GM23248 (cell line): ENCODE measurements at places on chromosomes 12 and 14.

DNA sequence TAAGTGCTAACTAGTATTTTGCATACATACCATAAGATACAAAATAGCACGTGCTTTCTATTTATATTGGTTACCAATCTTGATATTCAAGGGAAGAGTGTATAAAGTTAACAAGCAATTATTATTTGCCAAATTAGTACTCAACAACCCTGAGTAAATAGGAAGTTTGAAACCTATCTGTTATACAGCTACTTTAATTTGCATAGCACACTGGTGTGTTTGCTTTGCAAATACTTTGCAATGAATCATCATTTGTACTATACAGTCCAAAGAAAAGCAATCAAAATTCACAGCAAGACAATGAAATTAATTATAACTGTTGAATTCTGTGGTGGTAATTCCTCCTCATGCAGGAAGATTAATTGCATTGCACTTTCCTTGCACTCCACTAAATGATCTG lies 469.1 kb downstream of the PRKD1 start:
- DNase-seq: peak; percentile 23

DNA sequence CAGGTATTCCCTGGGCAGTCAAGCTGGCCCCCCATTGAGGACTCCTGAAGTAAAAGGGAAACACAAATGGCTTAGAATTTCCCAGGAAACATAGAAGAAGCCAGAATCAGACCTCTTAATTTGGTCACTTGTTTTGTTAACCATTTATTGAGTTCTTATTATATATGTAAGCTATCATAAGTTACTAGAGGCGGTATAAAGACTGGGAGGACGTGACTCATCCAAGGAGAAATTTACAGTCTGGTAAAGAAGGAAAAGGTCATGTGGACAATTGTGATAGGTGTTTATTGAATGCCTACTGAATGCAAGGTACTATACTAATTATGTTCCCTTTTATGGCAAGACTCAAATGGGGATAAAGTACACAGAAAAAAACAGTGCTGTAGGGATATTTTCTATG lies 146.7 kb downstream of the DYRK2 start:
- DNase-seq: no peak

DNA sequence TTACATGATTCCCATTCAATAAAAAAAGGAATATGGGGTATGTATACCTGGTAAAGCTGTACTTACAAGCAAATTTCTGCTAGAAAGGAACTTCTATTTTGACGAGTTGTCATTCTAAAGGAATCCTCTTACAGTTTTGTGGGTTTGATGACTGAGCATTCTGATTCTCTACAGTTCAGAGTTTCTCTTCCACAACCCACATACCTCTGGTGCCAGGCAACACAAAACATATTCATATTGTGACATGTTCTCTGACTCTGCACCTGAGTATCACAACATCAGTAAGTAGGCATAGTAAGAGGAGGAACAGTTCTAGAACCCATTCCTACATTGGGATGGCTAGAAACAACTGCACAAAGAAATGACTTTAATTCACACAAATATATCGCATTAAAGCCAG lies 636.6 kb downstream of the MED13L start:
- DNase-seq: peak; percentile 72

GRCh38 chr14:50758945-50759344 lies 72.0 kb downstream of the NIN start:
- no peak for DNase-seq

DNA sequence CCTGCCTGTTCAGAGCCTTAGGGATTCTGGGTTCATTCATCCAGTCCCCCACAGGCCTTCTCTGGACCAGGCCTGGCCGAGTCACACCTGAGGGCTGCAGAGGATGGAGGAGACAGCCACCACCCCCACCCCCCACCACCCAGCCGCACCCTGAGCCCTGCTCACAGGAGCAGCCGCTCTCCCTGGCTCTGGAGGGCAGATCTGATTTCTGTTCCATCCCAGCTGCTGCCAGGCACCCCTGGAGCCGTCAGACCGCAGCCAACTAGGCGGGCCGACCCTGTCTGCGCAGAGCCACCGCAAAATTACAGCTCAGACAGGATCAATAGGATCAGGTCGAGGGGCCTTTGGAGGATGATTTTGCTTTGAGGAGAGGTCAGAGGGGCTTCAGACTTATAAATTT lies 154.6 kb upstream of the MYL2 start:
- no peak for DNase-seq

DNA sequence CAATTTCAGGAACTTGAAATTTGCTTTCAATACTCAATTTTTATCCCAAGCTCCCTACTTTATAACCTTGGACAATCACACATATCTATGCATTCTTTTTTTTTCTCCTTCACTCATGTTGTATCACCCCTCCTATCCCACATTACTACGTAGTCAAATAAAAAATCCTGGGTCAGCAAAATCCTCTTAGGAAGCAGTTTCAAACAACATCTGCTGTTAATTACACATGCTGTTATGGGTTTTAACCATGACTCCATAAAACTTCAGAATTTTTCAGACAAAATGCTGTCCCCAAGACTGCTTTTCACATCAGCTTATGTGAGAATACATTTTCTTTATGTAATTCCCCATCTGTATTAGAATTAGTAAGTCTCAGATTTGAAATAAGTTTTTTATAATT lies 61.7 kb downstream of the LRFN5 start:
- DNase-seq: peak; percentile 42

GRCh38 chr14:101064718-101065117 lies 161.2 kb upstream of the RTL1 start:
- DNase-seq: no peak

GRCh38 chr12:81010641-81011040 lies 67.2 kb upstream of the ACSS3 start:
- peak; percentile 12 for DNase-seq

GRCh38 chr12:89059721-89060541 lies 292.4 kb downstream of the DUSP6 start:
- peak; percentile 17 for DNase-seq

DNA sequence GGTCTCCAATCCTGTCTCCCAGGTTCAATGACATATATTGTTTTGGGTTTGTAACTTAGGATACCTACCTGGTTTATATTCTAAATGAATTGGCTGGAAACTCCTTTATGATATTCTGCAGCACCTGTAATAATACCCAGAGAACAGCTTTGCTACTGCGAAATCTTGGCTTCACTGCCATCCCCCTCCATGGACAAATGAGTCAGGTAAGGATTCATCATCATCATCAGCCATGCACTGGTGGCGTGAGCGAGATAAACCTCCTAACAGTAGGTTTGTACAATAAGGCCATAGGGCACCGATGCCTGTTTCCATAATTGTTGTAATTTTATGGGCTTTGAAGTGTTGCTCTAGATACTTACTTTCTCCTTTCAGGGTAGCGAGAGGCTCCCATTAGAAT lies 10.7 kb downstream of the DDX47 start:
- no peak for DNase-seq

GRCh38 chr12:102808412-102808811 lies 108.6 kb downstream of the PAH start:
- no peak for DNase-seq

DNA sequence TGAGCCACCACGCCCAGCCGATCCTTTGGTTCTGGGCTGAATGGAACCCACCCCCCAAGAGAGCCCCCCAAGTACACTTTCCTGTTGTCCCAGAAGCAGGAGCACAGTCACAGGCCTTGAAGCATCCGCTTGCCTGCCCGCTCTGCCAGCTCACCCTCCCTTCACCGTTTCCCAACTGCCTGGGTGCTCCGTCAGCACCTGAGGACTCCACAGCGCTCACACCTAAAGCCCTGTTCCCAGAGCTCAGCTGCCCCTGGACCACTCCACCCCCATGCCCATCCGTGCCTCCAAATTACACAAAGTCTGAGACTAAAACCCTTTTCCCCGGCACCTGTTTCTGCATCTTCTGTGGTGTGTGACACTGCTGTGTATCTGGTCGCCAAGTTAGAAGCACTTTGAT lies 44.3 kb upstream of the TRAF3 start:
- DNase-seq: no peak

DNA sequence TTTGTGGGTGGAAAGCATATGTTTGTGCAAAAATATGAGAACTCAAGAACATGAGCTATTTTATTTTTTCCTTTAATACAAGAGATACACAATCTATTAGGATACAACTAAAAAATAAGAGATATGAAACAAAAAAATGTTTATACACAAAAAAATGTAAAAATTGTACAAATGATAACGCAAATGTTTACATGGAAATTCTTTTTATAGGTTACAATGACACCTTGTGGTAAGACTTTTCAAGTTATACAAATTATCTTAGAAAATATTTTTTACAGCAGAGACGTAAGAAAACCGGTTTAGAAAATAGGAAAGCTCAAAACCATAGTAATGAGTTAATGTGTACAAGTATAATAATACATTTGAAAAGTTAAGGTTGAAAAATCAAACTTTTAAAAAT lies 25.5 kb downstream of the CEP83 start:
- DNase-seq: peak; percentile 20

DNA sequence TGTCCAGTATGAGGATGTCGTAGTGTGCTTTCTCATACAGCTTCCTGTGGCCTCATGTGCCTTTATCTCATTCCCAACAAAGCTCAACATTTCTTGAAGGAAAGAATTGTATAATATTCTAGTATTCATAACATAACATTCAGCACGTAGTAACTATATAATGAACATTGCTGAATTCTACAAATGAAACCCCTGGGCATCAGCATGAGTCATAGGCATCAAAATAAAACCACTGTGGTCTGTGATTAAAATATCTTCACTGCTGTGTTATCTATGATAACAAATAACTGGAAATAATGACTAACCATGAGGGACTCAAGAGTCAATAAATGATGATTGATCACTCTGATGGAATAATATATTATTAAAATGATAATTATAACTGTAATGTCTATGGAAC lies 255.2 kb downstream of the EMP1 start:
- DNase-seq: no peak

- DNase-seq: no peak
These were observed 207.0 kb downstream of the NAV3 start for GRCh38 chr12:78037707-78038106.

DNA sequence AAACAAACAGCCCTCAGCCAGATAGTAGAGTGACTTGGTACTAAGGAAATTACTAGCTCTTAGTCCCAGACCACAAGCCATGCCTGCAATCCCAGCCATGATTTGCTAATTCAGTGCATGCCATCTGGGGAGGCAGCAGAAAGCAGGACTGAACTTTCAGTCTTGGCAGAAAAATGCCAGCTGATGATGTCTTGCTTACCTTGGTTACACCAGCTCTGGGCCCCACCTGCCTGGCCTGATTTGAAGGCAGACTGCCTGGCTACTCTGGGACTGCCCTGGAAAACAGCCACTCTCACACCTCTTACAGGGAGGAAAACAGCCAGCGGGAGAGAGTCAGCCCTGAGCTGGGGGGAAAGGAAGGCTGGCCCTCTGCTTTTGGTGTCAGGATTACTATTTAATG lies 4.6 kb upstream of the UNC119B start:
- DNase-seq: no peak

- DNase-seq: peak; percentile 96
These were observed 13.1 kb upstream of the ITGA5 start for GRCh38 chr12:54431911-54432814.

- DNase-seq: no peak
These were observed 45.5 kb downstream of the EID3 start for GRCh38 chr12:104348994-104349494.

GRCh38 chr12:93020631-93021597 lies 91.8 kb upstream of the EEA1 start:
- no peak for DNase-seq

- DNase-seq: no peak
These were observed 398.5 kb downstream of the MDGA2 start for GRCh38 chr14:47276931-47277330.

DNA sequence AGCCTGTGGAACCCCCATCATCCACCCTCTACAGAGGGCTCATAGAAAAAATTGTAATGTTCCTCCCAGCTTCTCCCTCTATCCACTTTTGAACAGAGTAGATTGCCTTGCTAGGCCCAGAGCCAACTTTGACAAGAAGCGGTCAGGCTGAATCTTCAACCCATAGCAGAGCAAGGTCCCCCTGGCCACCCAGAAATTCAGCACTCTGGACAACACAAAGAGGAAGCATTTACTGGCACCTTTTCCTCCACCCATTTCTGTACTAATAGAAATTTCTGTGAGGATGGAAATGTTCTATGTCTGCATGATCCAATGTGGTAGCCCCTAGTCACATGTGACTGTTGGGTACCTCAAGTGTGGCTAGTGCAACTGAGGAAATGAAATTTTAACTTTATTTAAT lies 42.7 kb upstream of the OXA1L start:
- DNase-seq: no peak

DNA sequence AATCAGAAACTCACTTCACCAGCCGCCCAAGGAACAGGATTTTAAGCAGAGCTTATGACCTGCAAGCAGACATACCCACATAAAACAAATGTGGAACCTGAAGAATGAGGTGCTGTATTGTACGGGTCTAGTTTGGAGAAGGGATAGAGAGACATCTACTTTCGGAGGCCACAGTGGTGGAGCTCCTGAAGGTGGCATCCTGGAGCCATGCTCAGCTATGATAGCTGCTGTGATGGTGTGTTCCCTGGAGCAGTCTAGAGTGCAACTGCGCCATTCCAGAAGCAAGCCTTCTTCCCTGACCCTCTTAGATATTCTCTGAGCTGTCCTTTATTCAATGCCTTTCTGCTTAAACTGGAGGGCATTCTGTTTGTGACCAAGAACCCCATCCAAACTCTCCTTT lies 402.6 kb downstream of the FUT8 start:
- DNase-seq: no peak

- no peak for DNase-seq
These were observed 34.3 kb upstream of the ATP2A2 start for GRCh38 chr12:110246636-110247339.

- DNase-seq: peak; percentile 53
These were observed 31.7 kb downstream of the DHRS7 start for GRCh38 chr14:60133487-60133886.

DNA sequence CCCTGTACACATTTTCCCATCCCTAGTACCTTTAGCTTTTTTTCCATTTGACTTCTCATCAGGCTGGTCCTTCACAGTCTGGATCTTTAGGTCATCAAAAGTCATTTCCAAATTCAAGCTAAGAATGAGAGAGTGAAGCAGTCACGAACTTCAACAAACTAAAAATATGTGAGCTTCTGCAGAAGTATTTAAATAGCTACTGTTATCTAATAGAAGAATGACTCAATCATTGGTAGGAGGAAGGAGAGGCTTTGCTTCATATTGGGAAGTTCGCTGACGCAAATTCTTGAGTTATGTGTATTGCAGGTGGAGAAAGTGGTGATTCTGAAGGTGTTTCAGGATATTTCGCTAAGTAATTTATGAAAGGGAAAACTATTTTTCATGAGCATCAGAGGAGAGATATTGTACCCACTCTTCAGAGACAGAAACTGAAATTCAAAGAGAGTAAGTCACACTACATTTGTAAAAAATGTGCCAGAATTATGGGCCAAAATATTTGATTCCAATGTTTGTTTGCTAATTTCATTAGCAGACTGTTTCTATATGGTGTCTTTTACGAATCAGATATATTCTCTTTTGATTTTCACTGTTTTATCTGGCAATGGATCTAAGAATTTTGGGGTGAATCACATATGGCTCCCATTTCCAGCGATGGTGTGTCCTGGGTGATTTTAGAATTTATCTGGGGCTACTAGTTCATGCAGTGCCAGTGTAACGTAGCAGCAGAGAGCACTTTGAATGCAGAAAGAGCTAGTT lies at the start of gene OLR1:
OLR1 (minus strand) TSS at position 160 of the 756 bp plus-strand sequence; CDS start at position 105, 55 bp downstream.
- DNase-seq: peak; percentile 30
